ENCODE measurements at places on chromosomes 7 and 10.

- no peak for DNase-seq
Observed at GRCh38 chr10:10804998-10805740, 212.5 kb upstream of the CELF2 start.

GRCh38 chr10:117740691-117741222 is 198.2 kb downstream of the EMX2 start:
- no peak for DNase-seq

- DNase-seq: no peak
Observed at GRCh38 chr10:127132451-127132850, 63.9 kb downstream of the INSYN2A start.

- DNase-seq: no peak
Observed at GRCh38 chr10:21083861-21084260, 186.8 kb upstream of the NEBL start.

DNA sequence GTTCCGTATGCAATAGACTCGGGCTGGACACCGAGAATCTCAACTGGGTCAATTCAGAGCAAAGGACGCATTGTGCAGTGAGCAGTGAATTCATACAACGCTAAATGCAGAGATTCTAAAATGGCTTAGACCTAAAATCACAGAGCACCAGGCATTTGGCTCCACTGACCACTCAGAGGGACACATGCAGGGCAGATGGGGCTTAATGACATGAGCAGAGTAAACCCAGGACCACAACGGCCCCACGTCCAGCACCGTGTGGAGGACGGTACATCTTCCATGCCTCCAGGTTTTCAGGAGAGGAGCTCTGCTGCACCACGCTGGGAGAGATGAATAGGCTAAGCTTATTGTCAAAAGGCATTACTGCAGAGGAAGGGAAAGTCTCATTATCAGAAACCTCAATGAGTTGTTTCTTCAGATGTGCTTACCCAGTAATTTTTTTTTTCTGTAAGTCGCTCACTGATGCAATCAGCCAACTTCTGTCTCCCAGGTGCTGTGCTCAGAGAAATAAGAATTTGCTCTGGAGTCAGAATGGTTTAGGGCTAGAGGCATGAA is 555.0 kb downstream of the PTPRN2 start:
- no peak for DNase-seq

DNA sequence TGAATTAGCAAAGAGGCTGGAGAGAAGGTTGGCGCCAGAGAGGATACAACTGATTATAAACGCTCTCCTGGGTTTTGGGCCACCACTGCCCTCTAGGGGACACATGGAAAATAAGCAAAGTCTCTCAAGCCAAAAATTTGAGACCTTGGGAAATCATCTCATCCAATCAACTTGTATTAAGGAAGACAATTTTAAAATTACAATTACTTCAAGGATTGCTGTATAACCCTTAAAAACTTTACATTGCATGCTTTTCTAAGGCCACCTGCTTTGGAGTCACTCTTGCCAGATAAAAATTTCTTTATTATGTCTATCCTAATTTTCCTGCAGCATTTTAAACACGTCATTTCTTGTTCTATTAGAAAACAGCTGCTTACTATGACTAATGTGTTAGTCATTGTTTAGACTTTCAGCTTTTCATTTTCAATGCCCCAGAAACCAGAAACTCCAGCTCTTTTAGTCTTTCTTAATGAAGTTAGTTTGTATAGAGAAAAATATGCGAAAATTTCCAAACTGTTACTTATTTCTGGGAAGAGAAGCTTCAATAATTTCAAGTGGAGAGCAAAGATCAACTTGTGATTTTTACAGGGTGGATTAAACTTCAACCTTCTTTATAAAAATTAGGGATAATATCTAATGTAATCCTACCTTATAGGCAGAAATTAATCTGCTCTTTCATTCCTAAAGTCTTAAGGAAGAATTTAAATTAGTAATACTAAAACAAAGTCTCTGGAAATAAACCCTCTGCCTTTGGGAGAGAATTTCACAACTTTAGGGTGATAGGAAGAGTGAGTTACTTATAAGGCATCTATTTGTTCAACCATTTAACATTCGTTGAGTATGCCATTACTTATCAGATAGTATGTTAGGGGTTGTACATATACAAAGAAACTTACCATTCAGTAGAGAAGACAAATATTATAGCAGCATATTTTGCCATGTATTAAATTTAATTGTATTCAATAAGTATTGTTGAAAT is 20.6 kb upstream of the RHOBTB1 start:
- peak; percentile 48 for DNase-seq

DNA sequence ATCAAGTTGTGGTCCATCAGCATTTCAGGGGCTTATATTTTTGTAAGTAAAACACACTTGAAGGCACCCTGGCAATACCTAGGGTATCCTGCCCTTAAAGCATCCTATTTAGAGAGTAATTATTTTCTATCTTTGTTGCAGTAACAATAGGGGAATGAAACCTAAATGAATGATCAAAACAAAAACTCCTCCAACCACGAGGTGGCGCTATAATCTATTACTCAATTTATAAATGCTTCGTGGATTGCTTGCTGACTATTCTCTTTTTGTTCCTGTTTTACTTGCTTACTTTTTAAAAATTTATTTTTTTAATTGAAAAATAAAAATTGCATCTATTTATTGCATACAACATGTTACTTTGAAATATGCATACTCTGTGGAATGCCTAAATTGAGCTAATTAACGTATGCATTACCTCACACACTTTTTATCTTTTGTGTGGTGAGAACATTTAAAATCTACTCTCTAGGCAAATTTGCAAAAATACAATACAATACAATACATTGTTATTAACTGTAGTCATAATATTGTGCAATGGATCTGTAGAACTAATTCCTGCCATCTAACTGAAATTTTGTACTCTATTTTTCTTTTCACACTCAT is 147.7 kb upstream of the BMPER start:
- DNase-seq: no peak

DNA sequence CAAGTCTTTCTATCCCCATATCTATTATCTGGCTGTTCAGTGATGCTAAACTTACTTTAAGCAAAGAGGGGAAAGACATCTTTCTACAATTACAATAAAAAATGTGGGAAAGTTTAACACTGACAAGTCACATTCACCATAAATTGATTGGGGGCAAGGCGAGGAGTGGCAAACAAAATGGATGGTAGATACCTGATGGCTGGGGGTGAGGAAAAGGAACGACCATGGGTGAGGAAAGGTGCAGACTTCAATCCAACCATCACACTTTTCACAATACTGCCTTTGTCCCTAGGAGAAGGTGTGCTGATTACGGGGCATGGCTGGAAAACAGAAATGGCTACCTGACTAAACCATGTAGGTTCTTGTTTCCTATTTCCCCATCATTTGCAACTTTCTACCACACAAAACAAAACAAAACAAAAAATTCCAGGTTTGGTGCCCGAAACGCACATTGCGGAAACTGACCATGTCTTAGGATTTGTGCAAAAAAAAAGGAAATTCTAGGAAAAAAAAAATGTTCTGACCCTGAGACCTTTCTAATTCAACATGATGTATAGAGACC is 3.8 kb downstream of the RELN start:
- DNase-seq: no peak

GRCh38 chr10:116270771-116271592 is 2.0 kb downstream of the GFRA1 start:
- DNase-seq: peak; percentile 75

DNA sequence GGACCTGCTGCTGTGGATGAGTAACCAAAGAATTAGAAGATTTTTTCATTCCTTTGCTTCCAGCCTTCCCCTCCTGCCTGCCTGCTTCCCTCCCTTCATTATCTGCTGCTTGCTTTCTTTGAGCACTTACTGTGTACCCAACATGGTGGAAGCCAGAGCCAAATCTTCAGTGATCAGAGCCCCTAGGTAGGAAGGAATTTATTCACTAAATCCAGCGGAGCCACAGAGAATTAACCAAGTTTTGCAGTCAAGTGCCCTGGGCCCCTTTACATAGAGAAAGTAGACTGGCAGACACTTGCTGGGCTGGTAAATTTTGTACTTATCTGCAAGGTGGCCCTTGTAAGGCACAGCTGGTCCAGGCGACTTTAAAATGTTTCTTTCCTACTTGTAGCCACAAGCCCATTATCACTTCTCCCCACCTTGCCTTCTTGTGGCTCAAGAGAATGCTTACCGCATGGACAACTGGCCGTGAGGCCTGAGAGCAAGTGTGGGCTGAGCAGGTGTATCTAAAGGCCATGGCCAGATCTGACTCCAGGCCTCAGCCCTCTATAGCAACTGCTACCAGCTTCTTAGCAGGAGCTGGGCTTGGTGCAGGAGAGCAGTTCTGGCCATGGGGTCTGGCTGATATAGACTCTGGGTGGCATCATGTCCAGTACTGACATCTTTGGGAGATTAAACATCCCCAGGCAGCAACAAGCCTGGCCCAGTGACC is 11.1 kb downstream of the UNC5B start:
- no peak for DNase-seq

- no peak for DNase-seq
Observed at GRCh38 chr10:133353202-133353959, 4.4 kb downstream of the FUOM start.

DNA sequence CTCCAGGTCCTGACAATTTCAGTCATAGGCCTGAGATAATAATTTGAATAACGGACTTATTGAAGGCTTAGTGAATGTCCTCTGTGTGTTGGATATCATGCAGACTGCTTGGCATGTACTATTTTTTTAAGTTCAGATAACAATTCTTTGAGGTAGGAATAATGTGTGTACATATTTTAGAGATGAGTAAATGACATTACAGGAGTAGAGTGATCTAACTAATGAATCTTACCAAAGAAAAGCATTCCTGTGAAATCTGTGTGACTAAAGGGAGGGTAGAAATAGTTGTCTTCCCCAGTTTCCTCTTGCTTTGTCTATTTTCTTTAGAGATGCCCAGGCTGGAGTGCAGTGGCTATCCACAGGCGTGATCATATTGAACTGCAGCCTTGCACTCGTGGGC is 391.8 kb upstream of the ETV1 start:
- DNase-seq: no peak

DNA sequence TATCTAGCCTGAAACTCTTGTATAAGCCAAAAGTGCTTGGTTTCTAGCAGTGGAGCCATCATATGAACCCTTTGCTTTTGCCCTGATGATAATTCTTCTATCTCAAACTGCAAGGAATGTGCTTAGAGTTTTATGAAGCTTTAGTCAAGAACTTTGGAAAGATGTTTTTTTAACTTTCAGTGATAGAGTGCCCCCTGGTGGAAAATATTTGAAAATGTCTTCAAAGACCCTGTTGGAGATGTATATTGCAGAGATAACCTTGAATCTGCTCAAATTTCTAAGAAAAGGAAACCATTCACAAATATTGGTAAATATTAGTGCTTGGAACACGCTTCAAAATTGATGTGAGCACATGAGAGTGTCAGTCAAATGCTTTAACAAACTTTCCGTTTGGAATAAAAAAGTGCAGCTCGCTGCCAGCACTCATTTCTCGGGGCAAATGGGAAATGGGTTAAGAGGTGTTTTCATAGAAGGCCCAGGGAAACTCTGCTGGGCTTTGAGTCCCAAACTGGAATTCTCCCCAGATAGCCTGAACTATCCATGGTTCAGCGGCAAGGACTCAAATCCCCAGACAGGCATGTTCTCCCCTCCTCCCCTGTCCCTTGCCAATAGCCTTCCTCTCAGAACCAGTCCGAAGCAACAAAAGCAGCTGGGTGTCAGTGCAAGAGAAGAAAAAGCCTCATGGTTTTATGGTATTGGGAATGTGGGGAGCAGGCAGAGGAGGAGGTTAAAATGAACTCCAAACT is 129.3 kb downstream of the MYOF start:
- no peak for DNase-seq

- DNase-seq: peak; percentile 48
Observed at GRCh38 chr7:75914169-75914654, 743 bp upstream of the POR start.

DNA sequence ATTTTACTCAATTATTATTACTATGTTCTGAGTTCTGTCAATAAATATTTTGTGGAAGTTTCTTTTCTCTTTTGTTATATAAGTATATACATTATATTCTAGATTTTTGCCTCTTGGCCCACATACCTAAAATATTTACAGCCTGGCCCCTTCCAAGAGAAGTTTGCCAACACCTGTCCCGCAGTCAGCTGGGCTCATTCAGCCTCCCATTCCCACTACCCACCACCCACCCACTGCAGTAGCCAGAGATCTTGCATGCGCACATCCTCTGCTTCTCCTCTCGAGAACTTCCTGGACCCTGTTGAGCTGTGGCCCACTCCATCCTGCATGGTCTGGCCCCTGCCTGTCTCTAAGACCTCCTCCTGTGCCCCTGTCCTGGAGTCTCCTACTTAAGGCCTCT is 33.6 kb downstream of the WIPF3 start:
- DNase-seq: no peak

DNA sequence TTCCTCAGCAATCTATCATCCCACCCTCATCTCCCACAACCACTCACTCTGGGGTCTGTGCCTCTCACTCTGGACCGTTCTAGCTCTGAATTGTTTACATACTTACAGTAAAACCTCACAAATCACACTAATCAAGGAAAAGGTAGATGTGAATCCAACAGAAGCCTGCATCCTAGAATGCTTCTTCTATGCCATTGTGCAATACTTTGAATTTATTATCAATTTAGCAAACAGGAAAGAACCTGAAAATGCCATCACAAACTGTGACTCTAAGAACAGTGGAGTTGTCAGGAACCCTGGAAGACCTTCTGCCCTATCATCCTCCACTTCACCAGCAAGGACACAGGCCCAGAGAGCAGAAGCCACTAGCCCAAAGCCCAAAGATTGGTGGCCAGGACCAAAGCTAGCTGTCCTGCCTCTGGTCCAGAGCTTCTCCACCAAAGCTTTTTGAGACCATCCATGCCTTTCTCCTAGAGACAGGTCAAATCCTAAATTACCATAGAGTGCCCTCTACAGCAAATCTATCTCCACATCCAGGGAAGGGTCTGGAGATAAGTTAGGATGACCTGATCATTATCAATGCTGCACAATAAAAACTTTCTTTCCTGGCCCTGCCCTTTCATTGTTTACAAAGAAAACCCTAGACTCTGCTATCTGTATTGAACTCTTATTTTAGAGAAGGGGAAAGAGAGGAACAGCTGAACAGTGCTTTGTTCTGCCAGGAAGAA is 2.4 kb downstream of the SORBS1 start:
- DNase-seq: no peak

GRCh38 chr10:24938076-24938475 is 14.3 kb downstream of the PRTFDC1 start:
- DNase-seq: no peak

Data from left lung (tissue), 14 donors.